ENCODE measurements at places on chromosomes 3 and 15.
A peak's percentile ranks its signal among the peaks of the same experiment; 100 is the strongest.

- DNase-seq = peak; percentile 86
These were observed 664 bp upstream of the PIK3CA start for GRCh38 chr3:179147514-179147872.

GRCh38 chr3:141798448-141798845 is 35.2 kb downstream of the GRK7 start:
- no peak for DNase-seq

DNA sequence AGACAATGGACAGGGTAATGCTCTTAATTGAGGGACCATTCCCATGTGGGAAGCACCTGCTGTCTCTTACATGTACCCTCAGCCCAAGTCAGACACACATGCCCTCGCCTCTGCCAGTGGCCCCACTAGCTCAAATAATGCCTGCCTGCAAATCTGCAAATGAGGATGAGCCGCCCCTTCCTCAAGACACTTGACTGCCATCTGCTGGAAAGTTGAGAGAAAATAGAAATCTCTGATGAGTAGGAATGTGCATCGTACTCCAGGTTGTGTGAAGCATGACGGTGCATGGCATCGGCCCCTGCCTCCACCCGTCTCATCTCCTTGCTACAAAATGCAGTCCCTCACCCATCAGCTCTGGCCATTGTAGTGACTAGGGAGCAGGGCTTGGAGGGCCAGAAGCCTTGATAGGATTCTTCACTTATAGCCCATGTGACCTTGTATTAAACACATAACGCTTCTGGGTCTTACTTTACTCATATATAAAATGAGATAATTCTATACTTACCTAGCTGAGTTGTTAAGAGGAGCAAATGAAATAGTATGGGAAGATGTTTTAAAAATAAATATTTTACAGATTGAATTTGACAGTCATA is 6.3 kb upstream of the SCN5A start:
- peak; percentile 22 for DNase-seq

GRCh38 chr15:35362195-35362829 is 183.7 kb downstream of the DPH6 start:
- no peak for DNase-seq

GRCh38 chr15:52657338-52657737 is 21.9 kb downstream of the ATOSA start:
- DNase-seq = no peak

GRCh38 chr3:144265542-144266100 is 294.0 kb downstream of the DIPK2A start:
- DNase-seq = no peak

GRCh38 chr3:13083898-13084297 is 10.7 kb upstream of the IQSEC1 start:
- DNase-seq = no peak

DNA sequence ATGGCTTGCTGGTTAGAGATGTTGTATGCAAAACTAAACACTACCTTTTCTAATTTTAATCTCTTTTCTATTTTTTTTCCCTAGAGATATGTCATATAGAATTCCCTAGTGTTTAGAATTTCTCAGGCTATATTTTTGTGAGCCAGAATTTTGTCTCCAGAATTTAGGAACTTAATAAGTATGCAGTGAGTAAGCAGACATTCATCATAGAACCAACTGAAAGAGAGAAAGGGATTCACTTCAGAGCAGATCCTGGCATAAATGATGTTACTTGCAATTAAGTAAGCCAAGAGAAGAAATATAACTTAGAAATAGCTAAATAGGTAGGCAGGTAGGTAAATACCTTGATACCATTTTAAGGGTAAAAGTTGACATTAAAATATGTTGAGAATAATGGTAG is 288.9 kb downstream of the ZNF385D start:
- no peak for DNase-seq

DNA sequence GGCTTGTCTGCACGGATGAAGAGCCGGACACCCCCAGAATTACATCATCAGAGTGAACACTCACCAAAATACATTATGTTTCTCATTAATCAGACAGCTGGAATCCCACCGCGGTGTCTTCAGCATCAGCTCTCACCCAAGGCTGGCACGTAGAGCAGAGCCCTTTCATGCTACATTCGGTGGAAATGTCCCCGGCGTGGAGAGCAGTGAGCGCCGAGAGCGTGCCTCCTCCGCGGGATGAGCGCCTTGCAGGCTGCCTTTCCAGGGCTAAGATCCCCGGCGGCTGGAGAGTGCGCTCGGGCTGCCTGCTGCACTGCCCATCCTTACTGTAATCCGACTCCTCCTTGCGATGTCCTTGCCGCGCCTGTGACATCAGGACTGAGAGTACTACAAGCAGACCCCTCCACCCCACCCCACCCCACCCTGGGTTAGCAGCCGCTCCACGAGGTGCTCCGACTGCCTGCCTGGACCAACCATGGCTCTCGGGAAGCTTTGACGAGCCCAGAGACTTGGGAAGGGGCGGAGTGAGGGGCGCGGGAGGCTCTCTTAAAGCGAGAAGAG is at the start of gene ZNF385D:
TSS of gene ZNF385D (minus strand) at position 380 of the 561 bp plus-strand sequence. CDS start at position 86, 294 bp downstream.
- DNase-seq = peak; percentile 29

GRCh38 chr3:193813501-193813830 is 220.5 kb downstream of the OPA1 start:
- no peak for DNase-seq

GRCh38 chr3:34035775-34036174 is 237.3 kb downstream of the PDCD6IP start:
- DNase-seq = no peak

DNA sequence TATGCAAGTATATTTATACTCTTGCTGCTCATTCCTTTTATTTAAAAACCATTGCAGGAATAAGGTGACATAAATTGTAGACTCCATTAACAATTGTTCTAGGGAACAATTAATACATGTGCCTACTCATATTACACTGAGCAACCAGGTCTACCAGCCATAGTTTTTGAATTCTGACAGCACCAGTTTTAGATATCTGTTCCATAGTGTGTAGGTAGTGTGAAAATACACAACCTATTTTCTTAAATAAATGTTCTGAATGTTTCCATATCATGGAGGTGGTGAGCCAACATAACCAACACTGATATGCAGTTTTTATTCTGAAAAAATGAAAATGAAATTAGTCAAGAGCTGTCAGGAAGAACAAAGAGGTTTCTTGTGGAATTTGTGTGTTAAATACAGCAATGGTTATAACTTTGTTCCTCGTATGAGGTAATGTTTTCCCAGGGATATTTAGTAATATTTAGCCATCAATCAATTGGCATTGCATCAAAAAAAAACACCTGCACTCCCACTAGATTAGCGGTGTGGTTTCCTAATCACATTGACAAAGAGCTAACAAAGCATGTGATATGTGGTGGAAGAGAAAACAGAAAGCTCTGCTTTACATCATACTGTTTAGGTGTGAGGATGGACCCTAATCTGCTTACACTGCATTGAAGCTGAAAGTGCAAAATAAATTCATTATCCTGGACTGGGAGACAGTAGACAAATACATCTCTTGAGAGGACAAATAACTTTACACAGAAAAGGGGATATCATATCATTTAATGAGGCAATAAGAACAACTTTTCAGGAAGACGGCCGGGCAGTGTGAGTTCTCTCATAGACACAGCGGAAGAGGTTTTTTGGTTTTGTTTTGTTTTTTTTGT is 369.5 kb upstream of the THBS1 start:
- DNase-seq = no peak

DNA sequence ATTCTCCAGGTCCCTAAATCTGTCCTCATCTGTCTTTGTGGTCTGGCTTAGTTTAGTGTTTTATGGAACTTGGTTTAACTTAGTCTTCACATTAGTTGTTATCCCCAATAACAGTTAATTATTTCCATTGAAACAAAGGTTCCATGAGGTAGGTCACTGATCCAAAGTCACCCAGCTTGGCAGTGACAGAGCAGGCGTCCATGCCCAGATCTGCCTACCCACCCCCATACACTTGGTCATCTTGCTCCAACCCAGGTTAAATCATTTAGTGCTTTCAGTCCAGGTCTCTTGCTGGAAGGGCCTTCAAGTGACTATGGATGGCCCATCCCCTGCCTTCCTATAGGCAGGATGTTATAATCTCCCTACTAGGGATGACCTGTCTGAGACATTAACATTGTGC is 127.4 kb downstream of the MYRIP start:
- no peak for DNase-seq

DNA sequence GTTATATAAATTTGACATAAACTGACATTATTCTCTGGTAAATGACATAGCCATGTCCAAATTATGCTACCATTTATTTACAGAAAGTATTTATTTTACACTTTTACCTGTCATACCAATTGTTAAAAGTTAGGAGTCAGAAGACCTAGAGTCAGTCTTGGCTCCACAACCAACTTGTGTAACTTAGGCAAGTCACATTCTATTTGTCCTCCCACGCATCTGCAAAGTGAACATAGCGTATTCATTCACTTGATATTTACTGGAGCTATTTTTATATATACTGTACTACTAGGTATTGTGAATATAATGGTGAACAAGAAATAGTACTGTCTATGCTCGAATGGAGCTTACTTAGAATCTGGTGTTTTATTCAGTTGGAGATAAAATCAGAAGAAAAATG is 78.7 kb downstream of the ZNF280D start:
- DNase-seq = no peak

GRCh38 chr15:67741308-67741707 is 84.0 kb upstream of the SKOR1 start:
- DNase-seq = no peak

DNA sequence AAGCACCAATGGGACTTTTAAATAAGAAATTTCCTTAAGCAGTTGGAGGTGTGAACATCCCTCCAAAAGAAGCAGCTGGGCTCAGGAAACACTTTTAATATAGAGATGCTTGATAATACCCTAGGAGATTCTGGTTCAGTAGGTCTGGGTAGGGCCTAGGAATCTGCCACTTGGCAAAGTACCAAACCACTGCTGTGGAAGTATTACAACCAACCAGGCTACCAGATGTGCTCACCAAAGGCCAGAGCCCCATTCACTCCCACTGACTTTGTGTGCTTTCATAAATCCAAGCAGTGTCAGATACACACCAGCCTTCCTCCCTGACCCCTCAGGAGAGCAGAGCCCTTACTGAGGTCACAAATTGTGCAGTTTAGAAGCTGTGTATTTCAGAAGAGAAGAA is 162.6 kb downstream of the CCNL1 start:
- no peak for DNase-seq

- no peak for DNase-seq
These were observed 22.9 kb upstream of the UTS2B start for GRCh38 chr3:191353022-191353777.

DNA sequence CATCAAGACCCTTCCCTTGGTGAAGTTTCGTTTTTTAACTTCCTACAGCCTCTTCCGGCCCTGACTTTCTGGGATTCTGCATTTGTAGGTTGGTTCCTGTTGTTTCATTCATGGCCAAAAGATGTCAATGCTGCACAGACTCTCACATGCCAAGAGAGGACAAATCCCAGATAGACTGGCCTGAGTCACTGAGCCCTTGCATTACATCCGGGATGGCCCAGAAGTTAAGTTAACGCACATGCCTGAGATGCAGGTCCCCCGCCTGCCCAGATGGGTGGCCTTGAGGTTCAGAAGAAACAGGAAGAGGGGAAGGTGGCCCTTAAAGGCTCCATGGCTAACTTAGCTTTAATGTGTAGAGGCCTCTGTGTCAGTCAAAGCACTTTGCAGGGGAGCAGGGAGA is 51.6 kb upstream of the SRGAP3 start:
- no peak for DNase-seq

DNA sequence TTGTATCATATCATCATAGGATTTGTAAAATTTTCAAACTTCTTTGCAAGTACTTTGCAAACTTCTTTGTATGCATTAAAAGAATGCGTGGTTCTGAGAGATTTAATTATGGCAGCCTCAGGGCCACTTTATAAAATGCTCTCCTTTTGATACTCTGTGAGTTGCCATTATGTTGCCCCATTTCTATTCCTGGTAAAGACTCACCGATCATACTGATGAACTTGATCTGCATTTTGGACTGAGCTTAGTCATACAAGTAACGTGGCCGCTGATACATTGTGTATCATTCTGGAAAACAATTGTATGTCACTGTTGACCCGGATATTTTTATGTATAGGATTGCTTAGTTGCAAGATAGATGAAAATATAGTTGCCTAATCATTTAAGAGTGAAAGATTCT is 38.8 kb downstream of the AKAP13 start:
- no peak for DNase-seq

- no peak for DNase-seq
These were observed 208.8 kb downstream of the SV2B start for GRCh38 chr15:91308855-91309254.

DNA sequence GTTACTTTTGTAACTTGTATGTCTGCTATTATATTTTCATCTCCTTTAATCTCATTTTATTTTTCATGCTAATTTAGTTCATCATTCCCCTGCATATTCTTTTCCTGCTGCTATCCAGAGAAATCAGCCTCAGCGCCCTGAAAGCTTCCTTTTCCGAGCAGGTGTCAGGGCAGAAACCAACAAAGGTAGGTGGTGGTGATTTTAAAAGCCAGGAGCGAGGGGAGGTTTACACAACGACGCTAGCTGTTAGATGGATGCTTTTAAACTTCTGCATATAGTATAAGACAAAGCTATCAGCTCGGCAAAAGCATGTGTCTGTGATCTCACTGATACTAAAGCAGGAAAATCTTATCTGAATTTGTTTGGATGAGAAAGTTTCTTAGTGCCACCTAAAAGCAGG is 75.0 kb downstream of the LRCH3 start:
- DNase-seq = no peak

DNA sequence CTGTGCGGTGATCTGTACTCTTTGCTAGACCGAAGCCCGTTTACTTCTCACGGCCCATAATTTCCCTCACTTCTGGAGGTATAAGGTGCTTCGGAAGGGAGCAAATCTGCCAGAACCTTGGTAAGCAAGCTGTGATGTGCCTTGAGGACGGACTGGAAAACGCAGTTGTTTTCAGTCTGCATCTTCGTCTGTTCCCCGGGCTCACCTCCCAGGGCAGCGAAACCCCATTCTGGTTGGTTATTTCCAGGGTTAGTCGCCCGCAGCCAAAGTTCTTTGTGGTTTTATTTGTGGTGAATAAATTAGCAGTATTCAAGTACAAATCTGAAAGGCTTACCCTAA is 401 bp downstream of the RAMAC start:
- no peak for DNase-seq

- DNase-seq = no peak
These were observed 235.1 kb downstream of the CD47 start for GRCh38 chr3:107855710-107856109.

GRCh38 chr15:65184305-65184867 is 756 bp downstream of the CLPX start:
- peak; percentile 51 for DNase-seq

All from midbrain (tissue), 1 donor.